ENCODE measurements at places on chromosomes 1 and 21. TPM values are rescaled to one million over a fixed set of nuclear protein-coding genes. Genes with fewer than 3 reads are reported as not detected.

- no peak for DNase-seq
- H3K4me1 ChIP-seq, result no peaks in the 10 kb centered on the region
- no peaks in the 10 kb centered on the region for H3K36me3 ChIP-seq
- H3K27me3 ChIP-seq, result no peaks in the 10 kb centered on the region
- no peak overlapping the region for H3K4me3 ChIP-seq
Measured at GRCh38 chr21:43982489-43983078, 29.5 kb upstream of the TRAPPC10 start.

- no peaks in the 10 kb centered on the region for H3K27me3 ChIP-seq
- no peak overlapping the region for H3K4me3 ChIP-seq
- no peak overlapping the region for H3K27ac ChIP-seq
- no peak for DNase-seq
- no peaks in the 10 kb centered on the region for H3K36me3 ChIP-seq
Measured at GRCh38 chr1:95384567-95384966, 150.6 kb downstream of the RWDD3 start.

DNA sequence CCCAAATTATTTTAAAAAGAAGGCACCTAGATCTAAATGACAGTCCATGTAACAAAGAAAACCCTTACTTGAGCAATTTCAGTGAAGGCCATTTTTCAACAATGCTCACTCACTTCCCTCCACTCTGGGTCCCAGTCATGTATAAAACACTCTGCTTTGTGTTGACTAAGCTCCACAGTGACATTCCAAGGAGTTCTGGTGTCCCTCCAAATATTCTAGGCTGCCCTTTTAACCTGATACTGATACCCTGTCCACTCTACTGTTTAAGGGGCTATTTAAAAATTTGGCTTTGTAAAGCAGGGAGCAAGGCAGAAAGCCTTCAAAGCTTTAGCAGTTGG lies 73.6 kb downstream of the GNG12 start:
- H3K4me3 ChIP-seq, result no peak overlapping the region
- no peak overlapping the region for H3K27ac ChIP-seq
- H3K4me1 ChIP-seq, result no peaks in the 10 kb centered on the region
- no peaks in the 10 kb centered on the region for H3K27me3 ChIP-seq

DNA sequence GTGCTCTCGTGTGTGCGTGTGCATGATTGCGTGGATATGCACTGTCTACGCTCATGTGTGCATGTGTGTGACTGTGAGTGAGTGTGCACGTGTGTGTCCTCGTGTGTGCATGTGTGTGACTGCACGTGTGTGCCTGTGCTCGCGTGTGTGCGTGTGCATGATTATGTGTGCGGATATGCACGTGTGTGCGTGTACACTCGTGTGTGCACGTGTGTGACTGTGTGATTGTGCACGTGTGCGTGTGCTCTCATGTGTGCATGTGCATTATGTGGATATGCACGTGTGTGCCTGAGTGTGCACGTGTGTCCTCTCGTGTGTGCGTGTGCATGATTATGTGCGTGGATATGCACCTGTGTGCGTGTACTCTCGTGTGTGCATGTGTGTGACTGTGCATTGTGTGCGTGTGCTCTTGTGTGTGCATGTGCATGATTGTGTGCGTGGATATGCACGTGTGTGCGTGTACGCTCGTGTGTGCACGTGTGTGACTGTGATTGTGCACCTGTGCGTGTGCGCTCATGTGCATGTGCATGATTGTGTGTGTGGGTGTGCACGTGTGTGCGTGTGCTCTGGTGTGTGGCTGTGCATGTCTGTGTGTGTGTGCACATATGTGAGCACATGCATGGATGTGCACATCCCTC lies 2.2 kb downstream of the MMEL1 start:
- H3K4me1 ChIP-seq, result no peaks in the 10 kb centered on the region
- H3K36me3 ChIP-seq, result no peaks in the 10 kb centered on the region
- no peak for DNase-seq
- no peaks in the 10 kb centered on the region for H3K27me3 ChIP-seq

DNA sequence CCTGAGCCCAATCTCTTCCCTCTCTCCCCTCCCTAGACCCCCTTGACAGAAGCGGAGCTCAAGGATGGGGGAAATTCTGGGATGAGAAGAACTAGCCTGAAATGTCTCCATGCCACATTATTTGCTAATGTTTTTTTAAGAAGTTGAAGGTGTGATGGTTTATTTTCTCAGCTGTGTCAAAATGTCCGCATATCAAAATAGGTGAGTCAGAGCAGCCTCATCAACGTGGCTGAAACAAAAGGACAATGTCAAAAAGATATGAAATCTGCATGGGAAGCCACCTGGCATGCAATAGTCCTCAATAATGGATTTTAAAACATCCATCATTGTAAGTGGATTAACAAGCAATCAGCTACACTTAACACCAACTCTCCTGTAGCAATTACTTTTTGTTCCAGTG lies 101.4 kb downstream of the BEND5 start:
- H3K4me3 ChIP-seq, result no peak overlapping the region
- no peaks in the 10 kb centered on the region for H3K4me1 ChIP-seq
- H3K27me3 ChIP-seq, result no peaks in the 10 kb centered on the region
- no peaks in the 10 kb centered on the region for H3K36me3 ChIP-seq

Gene CACNA1S
- not detected for total RNA-seq

GRCh38 chr1:7833035-7833434 lies 19.8 kb downstream of the UTS2 start:
- no peaks in the 10 kb centered on the region for H3K36me3 ChIP-seq
- H3K4me3 ChIP-seq, result no peak overlapping the region
- H3K27me3 ChIP-seq, result no peaks in the 10 kb centered on the region
- no peak for DNase-seq
- no peaks in the 10 kb centered on the region for H3K4me1 ChIP-seq

Gene KISS1
- total RNA-seq, result not detected

DNA sequence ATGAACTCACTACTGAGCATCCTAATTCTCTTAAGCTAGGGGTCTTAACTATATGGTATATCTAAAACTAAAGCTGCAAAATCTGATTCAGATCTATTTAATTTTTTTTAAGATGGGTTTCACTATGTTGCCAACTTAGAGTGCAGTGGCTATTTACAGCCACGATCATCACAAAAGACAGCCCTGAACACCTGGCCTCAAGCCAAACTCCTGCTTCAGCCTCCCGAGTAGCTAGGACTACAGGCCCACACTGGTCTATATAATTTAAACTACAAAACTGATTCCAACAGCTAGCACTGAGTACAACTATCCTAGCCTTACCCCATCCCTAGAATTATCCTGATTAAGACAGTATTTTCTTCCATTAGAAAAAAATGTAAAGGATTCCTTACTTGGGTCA lies 37.1 kb downstream of the EIF4G3 start:
- H3K4me3 ChIP-seq, result no peak overlapping the region
- DNase-seq, result no peak
- no peaks in the 10 kb centered on the region for H3K27me3 ChIP-seq
- H3K4me1 ChIP-seq, result no peaks in the 10 kb centered on the region

DNA sequence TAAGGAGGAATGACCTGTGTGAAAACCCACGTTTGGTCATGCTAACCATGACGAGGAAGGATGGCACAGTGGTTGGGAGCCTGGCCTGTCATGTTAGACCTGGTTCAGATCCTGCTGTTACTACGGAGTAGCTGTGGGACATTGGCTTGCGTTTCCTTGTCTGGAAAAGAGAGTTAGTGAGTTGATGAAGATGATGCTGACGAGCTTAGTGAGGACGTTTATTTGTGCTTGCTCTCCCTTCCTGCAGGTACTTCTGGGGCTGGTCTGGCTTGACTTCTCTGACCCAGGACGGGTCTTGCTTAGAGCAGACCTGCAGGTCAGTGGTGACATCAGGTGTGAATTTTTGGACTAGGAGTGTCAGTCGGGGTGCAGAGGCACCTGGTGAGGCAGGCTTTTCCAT lies 14.7 kb downstream of the GALNT2 start:
- H3K27me3 ChIP-seq, result no peaks in the 10 kb centered on the region
- H3K4me3 ChIP-seq, result no peak overlapping the region
- no peak overlapping the region for H3K27ac ChIP-seq
- no peak for DNase-seq
- no peaks in the 10 kb centered on the region for H3K36me3 ChIP-seq
- H3K4me1 ChIP-seq, result no peaks in the 10 kb centered on the region

DNA sequence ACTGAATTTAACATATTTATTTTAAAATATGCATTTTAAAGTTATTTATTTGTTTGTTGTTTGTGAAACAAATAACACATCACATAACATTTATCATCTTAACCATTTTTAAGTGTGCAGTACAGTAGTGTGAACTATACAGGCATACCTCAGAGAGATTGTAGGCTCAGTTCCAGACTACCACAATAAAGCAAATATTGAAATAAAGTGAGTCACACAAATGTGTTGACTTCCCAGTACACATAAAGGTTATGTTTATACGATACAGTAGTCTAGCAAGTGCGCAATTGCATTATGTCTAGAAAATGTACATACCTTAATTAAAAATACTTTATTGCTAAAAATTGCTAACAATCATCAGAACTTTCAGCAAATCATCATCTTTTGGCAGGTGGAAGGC lies 739.4 kb upstream of the ADGRL4 start:
- no peaks in the 10 kb centered on the region for H3K4me1 ChIP-seq
- H3K27me3 ChIP-seq, result no peaks in the 10 kb centered on the region
- no peaks in the 10 kb centered on the region for H3K36me3 ChIP-seq

GRCh38 chr1:86176226-86176625 lies 19.7 kb upstream of the COL24A1 start:
- no peaks in the 10 kb centered on the region for H3K27me3 ChIP-seq
- DNase-seq, result no peak
- no peak overlapping the region for H3K4me3 ChIP-seq
- H3K36me3 ChIP-seq, result no peaks in the 10 kb centered on the region
- H3K27ac ChIP-seq, result no peak overlapping the region

GRCh38 chr1:63498106-63498505 lies 24.9 kb downstream of the ITGB3BP start:
- no peak overlapping the region for H3K4me3 ChIP-seq
- no peaks in the 10 kb centered on the region for H3K4me1 ChIP-seq
- H3K36me3 ChIP-seq, result no peaks in the 10 kb centered on the region
- no peak for DNase-seq
- H3K27me3 ChIP-seq, result no peaks in the 10 kb centered on the region
- H3K27ac ChIP-seq, result no peak overlapping the region

DNA sequence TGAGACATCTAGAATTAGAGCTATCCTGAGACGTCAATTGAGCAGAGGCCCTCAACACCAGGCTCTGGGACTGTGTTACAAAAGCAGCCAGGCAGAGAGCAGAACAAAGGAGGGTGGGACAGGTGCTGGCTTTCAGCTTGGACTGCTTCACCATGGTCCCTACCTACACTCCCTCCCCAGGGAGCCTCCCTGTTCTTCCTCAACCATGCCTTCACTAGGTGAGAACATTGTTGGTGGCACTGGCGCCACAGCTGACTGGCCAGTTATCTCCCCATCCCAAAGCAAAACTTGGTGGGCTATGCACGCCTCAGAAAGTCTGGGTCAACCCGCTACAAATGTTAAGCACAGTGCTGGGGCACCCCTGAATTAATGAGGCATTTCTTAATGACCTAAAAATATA lies 87.8 kb downstream of the NMNAT2 start:
- no peaks in the 10 kb centered on the region for H3K4me1 ChIP-seq
- H3K27me3 ChIP-seq, result no peaks in the 10 kb centered on the region
- no peaks in the 10 kb centered on the region for H3K36me3 ChIP-seq
- no peak overlapping the region for H3K27ac ChIP-seq

Gene FTCD
- total RNA-seq, result 5.7 TPM

Gene FMO1
- not detected for total RNA-seq

Gene TTC34
- total RNA-seq, result 7.9 TPM

DNA sequence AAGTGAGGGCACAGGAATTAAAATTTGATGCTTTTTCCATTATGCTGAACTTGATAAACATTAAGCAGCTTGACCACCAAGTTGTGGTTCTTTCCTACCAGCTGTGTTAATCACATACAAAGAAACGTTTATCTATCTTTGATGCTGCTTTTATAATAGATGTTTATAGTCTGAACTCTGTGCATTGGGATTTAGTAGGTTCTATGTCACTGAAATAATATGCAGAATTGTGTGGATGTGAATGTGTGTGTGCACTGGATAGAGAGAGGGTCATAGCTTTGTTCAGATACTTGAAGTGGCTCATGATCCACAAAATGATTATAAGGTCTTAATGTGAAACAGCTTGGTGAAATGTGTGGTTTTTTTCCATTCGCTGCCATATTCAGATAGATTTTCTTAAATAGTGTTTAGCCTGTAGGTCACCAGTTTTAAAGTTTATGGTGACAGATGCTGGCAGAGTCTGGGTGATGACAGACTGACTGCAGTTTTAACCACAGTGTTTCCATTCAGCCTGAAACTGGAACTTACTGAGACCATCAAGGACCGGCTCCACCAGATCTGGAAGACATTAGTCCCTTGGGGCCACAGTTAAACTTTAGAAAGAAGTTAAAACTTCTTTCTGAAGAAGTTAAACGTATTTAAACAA lies 10.2 kb downstream of the DDI2 start:
- H3K36me3 ChIP-seq, result no peaks in the 10 kb centered on the region
- no peaks in the 10 kb centered on the region for H3K27me3 ChIP-seq
- DNase-seq, result no peak
- H3K4me3 ChIP-seq, result no peak overlapping the region

- no peaks in the 10 kb centered on the region for H3K4me1 ChIP-seq
- no peak overlapping the region for H3K27ac ChIP-seq
Measured at GRCh38 chr1:85611425-85611824, 30.9 kb downstream of the CCN1 start.

Data from naive thymus-derived CD4-positive, alpha-beta T cell (primary cell).